GM12878 (cell line): ENCODE measurements at places on chromosomes 7 and 10. TPM values are rescaled to one million over a fixed set of nuclear protein-coding genes. Genes with fewer than 3 reads are reported as not detected.

- DNase-seq = no peak
Measured at GRCh38 chr7:97733276-97734161, 1.6 kb downstream of the TAC1 start.

GRCh38 chr7:7125963-7126362, 56.4 kb upstream of the C1GALT1 start:
- no peak for DNase-seq

GRCh38 chr10:3655528-3655927, 129.5 kb downstream of the KLF6 start:
- DNase-seq = no peak

DNA sequence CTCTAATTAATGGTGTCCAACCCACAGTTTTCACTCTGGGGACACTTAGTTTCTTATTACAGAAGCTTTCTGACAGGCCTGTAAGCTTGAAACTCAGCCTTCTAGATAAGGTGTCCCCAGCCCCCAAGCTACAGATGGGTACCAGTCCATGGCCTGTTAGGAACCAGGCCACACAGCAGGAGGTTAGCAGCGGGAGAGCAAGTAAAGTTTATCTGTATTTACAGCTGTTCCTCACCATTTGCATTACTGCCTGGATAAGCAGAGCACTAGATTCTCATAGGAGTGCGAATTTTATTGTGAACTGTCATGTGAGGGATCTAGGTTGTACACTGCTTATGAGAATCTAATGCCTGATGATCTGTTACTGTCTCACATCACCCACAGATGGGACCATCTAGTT, 93.7 kb downstream of the TMEM26 start:
- no peak for DNase-seq

- DNase-seq = no peak
Measured at GRCh38 chr10:58695022-58695421, 182.3 kb downstream of the BICC1 start.

Gene SH2D4B
- polyA plus RNA-seq = 0.06 TPM in 1 of 2 replicates, not detected in the other

Gene IQUB
- not detected in 2 replicates for polyA plus RNA-seq

Gene AZGP1
- polyA plus RNA-seq = 0.25 TPM in 1 of 2 replicates, not detected in the other

GRCh38 chr7:106634958-106635357, 26.0 kb downstream of the CCDC71L start:
- no peak for DNase-seq

GRCh38 chr7:8514781-8515519, 81.5 kb downstream of the NXPH1 start:
- no peak for DNase-seq

GRCh38 chr10:30437031-30437841, 3.3 kb downstream of the MAP3K8 start:
- DNase-seq = no peak

GRCh38 chr10:72218325-72218724, 2.2 kb upstream of the ASCC1 start:
- no peak for DNase-seq

GRCh38 chr7:137961200-137962177, 40.4 kb downstream of the CREB3L2 start:
- DNase-seq = no peak

Gene CRHR2
- polyA plus RNA-seq = not detected in 2 replicates

- no peak for DNase-seq
Measured at GRCh38 chr7:767941-768731, 41.1 kb upstream of the PRKAR1B start.

DNA sequence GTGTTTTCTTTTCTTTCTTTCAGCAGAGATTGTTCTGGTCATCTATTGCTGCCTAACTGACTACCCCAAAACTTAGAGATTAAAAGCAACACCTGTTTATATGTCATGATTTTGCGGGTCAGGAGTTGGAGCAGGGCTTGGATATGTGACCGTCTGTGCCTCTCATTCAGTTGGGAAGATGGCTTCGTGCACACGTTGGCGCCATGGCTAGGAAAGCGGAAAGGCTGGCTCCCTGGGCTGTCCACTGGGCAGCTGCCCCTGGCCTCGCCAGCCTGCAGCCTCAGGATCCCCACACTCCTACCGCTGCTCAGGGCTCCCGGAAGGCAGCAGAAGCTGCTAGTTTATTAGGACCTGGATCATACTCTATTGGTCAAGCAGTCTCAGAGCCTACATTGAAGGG, 638.1 kb upstream of the FOXK1 start:
- no peak for DNase-seq

Gene GRM3
- polyA plus RNA-seq = 0.19 TPM in 1 of 2 replicates, not detected in the other

Gene RAB19
- not detected in 2 replicates for polyA plus RNA-seq

DNA sequence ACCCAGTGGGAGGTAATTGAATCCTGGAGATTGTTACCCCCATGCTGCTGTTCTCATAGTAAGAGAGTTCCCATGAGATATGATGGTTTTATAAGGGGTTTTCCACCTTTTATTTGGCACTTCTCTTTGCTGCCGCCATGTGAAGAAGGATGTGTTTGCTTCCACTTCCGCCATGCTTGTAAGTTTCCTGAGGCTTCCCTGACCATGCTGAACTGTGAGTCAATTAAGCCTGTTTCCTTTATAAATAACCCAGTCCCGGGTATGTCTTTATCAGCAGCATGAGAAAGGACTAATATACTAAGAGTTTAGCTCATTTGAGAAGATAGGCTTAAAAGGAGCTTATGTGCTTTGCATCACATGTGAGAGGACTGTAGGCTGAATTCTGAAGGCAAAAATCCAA, 29.3 kb downstream of the TMEM248 start:
- no peak for DNase-seq

- no peak for DNase-seq
Measured at GRCh38 chr10:53325066-53325465, 552.5 kb upstream of the MBL2 start.

Gene PPP1R3A
- polyA plus RNA-seq = not detected in 2 replicates

Gene NKX2-3
- polyA plus RNA-seq = not detected in 2 replicates

Gene MACROH2A2
- 0.14 and 0.24 TPM in 2 replicates for polyA plus RNA-seq

GRCh38 chr10:11015446-11015934, 2.2 kb upstream of the CELF2 start:
- DNase-seq = no peak

Gene PNLIP
- polyA plus RNA-seq = not detected in 2 replicates

- no peak for DNase-seq
Measured at GRCh38 chr10:19803676-19804075, 12.6 kb upstream of the PLXDC2 start.

DNA sequence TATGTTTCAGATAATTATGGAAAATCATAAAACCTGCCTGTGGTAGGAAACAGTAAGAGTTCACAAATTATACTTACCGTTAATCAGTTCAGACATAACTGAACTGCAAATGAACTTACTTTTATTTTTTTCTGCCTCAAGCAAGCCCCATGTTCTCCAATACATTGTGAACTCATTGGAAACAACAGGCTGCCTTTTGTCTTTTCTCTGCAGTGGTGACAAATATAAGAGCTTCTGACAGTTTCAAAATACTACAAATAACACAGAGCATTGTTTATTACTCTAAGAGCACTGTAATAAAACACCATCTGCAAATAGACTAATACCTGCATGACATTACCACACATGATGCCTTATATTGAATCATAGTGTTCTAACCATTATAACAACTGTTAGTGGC, 94.0 kb upstream of the CDCA7L start:
- DNase-seq = no peak

DNA sequence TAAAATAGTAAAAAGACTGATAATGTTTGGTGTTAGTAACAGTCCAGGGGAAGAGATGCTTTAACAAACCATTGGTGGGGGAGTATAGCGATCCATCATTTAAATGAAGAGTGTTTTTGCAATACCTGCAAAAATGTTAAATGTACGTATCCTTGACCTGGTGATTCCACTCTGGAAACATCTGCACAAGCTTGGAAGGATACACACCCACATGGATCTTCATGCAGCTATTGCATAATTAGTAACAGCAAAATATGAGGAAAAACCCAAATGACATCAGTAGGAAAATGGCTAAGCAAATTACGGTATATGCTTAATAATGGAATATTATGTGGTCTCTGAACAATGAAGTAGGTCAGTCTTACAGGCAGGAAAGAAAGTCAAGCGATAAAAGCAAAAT, 20.5 kb downstream of the WNT2 start:
- no peak for DNase-seq

- DNase-seq = no peak
Measured at GRCh38 chr7:19118636-19119371, 1.4 kb upstream of the TWIST1 start.

Gene EGR2
- 7.2 and 8.9 TPM in 2 replicates for polyA plus RNA-seq

Gene SFRP5
- not detected in 2 replicates for polyA plus RNA-seq

Gene RBP4
- not detected in 2 replicates for polyA plus RNA-seq

GRCh38 chr10:33331379-33331694, 3.1 kb downstream of the NRP1 start:
- no peak for DNase-seq

Gene NACAD
- polyA plus RNA-seq = not detected in 2 replicates

- no peak for DNase-seq
Measured at GRCh38 chr10:123999261-123999660, 94.1 kb downstream of the CHST15 start.

- no peak for DNase-seq
Measured at GRCh38 chr10:76041551-76041950, 610.1 kb downstream of the LRMDA start.

GRCh38 chr10:110481919-110482318, 15.8 kb upstream of the DUSP5 start:
- DNase-seq = no peak

DNA sequence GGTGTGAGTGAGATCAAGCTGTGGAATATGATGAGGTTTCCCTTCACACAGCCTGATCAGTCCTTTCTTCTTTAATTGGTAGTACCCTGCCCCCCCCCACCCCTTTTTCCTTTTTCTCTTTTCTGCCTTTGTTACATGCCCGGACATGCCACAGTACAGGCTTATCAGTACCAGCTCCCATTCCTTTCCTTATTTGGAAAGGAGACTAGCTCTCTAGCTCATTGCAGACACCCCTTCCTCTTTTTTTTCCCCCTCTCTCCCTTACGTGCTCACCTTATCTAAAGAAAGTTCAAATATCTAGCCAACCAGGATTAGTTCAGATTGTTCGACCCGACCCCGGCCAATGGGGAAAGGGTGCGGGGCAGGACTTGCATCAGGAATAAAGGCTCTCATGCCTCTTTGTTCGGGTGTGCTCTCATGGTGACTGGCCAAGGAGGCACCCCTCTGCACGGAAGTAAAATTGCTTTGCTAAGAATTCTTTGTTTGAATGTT, 230.4 kb downstream of the ACTR3B start:
- no peak for DNase-seq

Gene SP4
- polyA plus RNA-seq = 11.0 and 12.4 TPM in 2 replicates

GRCh38 chr10:28214219-28214618, 88.6 kb downstream of the MPP7 start:
- no peak for DNase-seq

GRCh38 chr7:121019018-121019417, 30.5 kb downstream of the CPED1 start:
- no peak for DNase-seq

DNA sequence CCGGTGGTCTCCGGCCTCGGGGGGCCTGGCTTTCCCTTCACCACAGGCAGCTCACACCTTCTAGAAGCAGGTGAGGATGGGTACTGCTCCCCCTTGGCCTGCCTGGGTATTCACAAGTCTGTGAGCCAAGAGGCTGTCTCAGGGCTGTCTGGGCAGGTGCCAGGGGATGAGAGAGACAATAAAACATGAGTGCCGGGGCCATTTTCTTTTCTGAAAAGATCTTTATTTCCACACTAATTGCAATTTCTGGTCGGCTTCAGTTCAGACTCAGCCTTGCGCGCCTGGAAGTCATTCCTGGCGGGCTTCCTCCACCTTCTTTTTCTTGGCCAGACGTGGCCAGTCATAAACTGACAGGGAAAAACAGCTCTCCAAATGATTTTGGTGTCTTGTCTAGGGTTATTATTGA, 171.2 kb downstream of the ARHGAP12 start:
- no peak for DNase-seq

- DNase-seq = no peak
Measured at GRCh38 chr7:30887464-30887872, 24.2 kb upstream of the AQP1 start.

DNA sequence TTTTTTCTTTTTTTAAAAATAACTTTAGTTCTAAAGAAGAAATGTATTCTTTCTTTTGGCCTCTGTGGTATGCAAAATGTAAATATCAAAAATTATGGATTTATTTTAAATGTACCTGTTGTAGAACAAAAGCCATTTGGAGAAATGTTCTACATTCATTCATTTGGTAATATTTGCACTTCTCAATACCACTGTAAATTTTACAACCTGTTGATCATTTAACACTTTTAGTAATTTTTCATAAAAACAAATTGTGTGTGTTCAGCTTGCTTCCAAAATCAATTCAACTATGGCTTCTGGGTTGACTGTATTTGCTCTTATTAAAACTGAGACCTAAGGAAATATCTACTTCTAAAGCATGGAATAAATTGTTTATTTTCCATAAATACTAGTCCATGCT, 2.3 kb upstream of the IGF2BP3 start:
- no peak for DNase-seq

DNA sequence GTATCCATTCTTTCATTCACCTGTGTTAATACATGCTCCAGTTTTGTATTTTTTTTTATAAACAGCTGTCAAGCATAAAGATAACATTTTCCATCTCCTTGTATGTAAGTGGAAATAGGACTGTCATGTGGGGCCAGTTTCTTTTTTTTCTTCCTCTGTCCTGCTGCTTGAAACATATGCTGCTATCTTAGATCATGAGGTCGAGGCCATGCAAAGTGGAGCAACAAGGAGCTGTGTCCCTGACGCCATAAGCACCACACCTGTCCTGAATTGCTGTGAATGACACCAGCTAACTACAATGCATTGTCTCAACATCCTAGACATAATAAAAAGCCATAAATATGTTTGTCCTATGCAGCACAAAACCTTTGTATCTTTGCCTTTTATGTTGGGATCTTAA, 37.7 kb upstream of the SLC26A4 start:
- DNase-seq = no peak

Gene TMEM229A
- polyA plus RNA-seq = not detected in 2 replicates

GRCh38 chr10:20473023-20473760, 423.9 kb downstream of the NEBL start:
- DNase-seq = no peak
